Effector memory CD8-positive, alpha-beta T cell (primary cell): ENCODE measurements at places on chromosomes 12 and 14.

DNA sequence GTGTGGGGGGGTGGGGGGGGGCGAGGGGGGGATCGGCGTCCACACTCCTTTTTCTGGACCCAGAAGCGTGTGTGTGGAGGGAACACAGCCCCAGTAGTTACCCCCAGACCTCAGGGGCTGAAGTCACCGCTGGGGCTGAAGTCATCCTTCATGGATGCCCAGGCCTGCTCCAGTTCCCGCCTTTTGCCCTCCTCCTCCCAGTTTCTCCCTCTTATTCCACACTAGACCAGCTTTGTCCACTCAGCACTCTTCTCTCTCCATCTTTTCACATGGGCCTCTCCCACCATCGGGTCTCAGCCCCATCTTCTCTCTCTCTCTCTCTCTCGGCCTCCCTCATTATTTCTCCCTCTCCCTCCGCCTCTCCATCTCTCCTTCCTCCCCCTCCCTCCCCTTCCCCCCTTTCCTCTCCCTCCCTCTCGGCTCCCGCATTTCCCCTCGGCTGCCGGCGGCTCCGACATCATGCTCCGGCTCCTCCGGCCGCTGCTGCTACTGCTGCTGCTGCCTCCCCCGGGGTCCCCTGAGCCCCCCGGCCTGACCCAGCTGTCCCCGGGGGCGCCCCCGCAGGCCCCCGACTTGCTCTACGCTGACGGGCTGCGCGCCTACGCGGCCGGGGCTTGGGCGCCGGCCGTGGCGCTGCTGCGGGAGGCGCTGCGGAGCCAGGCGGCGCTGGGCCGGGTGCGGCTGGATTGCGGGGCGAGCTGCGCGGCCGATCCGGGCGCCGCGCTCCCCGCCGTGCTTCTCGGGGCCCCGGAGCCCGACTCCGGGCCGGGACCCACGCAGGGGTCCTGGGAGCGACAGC lies at the start of gene P3H3:
P3H3 (plus strand) TSS at position 426 of the 799 bp plus-strand sequence; CDS start at position 460, 34 bp downstream.
- DNase-seq, result no peak

- no peak for DNase-seq
These were observed 40.4 kb upstream of the SYCP3 start for GRCh38 chr12:101779626-101780025.

GRCh38 chr12:98999559-98999958 lies 354.5 kb downstream of the APAF1 start:
- DNase-seq, result no peak

DNA sequence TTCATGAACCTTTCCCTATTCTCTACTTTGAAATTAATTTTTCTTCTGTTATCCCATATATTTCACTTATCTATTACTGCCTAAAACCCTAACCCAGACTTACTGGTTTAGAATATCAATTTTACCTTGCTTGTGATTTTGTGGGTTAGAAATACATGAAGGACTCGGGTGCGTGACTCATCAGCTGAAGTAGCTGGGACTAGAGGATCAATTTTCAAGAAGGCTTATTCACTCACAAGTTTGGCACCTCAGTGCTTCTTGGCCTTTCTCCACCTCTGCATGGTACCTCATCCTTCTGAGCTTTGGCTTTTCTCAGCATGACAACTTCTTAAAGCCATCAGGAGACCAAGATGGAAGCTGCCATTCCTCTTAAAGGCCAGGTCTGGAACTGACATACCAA lies 57.8 kb downstream of the TMEM117 start:
- no peak for DNase-seq

DNA sequence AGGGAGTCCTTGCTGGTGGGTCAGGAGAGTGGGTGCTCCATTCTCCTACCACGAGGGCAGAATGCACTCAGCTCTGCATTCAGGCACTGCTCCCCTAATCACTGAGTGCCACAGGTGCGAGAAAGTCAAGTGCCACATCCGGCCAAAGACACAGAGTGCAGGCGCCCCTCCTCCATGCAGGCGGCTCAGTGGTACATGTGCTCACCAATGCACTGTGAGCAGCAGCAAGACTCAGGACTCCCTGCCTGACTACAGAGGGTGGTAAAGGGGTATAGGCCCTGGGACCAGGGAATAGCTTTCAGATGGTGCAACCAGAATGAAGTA lies 32.9 kb downstream of the ZFYVE21 start:
- peak; percentile 60 for DNase-seq

DNA sequence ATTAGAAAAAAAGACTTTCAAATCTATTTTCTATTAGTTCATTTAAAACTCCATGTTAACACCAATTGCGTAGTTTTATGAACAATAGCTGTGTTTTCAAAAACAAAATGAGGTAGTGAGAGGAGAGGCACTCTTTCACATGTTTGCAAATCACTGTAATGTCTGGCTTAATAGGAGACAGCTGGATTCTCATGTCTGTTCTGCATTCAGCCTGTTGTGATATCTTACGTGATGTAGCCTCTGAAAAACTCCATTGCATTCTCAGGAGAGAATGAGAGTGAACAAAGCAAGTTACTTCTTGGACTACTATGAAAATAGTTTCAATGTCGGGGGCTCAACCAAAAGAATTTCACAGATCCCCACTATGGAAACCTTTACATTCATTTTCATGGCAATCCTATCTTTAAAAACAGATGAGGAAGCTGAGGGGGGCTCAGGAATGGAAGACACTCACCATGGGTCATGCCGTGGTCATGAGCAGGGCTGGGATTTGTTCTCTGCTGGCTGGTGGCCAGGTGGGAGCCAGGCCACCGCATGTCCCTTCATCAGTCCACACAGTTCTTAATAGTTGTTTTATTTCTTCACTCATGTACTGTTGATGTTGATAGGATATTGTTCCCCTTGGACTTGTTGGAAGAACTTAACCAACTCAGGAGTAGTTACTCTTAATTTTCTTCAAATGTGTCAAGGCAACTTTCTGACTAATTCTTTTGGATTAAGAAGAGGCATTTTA lies 346.2 kb upstream of the FAR2 start:
- DNase-seq, result no peak

DNA sequence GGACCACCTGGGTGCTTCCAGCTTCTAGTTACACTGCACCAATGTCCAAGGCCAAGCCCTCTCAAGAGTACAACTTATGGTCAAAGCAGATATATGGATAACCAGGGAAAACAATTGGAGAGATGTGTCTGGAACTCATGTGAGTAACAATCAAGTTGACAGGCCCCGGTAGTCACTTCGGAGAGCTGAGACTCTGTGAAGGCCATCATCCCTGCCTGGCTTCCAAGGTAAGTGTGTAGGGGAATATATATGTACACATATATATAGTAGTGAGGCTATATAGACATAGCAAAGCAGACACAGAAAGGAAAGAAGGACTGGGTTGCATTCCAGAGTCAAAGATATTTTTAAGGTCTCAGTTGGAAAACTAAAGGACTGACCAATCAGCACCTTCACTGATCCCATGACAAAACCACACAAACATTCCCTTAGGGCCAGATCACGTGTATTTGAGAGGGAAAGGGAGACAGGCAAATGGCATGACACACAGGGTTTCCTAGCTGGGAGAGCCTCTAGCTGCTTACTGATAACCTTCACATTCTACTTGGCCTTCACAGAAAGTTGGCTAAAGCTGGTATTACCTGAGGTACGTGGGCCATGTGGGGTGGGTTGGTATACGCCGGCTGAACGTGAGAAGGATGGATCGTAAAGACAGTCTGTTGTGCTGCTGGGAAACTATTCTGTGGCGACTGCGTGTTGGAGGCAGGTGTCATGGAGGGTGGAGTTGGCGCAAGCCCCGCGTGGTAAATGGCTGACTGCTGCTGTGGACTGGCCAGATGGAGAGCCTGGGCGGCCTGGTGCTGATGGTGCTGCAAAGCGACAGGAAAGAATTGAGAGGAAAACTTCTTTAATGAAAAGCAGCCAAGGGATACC lies 50.0 kb downstream of the SH2B3 start:
- no peak for DNase-seq

GRCh38 chr12:19093218-19093617 lies 36.3 kb upstream of the PLEKHA5 start:
- no peak for DNase-seq

DNA sequence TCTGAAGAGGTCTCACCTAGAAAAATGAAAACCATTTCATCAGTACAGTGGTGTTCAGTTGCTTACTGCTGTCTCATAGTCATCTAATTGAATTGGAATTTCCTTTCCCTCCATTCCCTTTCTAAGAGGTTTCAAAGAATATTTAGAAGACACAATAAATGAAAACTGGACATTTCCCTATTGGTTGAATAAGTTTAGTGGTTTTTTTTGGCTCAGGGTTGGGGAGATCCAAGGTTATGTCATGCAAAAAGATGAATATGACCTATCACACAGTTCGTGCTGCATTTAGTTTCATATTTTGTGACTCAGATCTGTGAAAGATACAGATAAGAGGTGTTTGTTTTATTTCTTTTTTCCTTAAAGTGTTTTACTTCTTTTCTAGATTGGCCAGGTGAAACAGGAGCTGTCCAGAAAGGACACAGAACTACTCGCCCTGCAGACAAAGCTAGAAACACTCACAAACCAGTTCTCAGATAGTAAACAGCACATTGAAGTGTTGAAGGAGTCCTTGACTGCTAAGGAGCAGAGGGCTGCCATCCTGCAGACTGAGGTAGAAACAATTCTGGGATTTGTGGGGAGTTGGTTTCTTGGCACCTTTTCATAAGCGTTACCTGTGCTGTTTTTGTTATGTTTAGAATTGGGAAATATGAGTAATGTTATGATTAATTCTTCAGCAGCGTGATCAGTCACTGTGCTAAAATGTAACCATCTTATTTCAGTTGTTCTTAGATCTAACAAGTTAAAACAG lies 124.6 kb downstream of the ERC1 start:
- DNase-seq, result no peak

- DNase-seq, result no peak
These were observed 20.9 kb downstream of the SYT1 start for GRCh38 chr12:78885466-78885865.

GRCh38 chr12:28629691-28630090 lies 439.4 kb downstream of the CCDC91 start:
- DNase-seq, result no peak

DNA sequence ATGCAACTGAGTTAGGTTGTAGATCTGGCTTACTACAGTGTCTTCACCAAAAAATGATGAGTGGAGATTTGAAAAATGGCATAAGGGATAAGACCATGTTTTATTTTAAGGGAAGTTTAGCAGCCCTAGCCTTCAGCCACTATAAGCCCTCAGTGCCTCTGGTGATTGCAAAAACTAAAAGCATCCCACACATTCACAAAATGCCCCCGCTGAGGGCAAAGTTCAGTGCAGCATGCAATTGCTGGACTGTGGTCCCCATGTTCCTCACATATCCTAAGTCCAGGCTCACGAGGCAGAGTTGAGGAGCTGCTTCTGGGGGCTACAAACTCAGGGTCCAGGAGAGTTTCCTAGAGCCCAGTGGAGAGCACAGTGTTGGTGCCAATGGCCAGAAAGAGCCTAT lies 29.6 kb upstream of the NCOR2 start:
- no peak for DNase-seq

DNA sequence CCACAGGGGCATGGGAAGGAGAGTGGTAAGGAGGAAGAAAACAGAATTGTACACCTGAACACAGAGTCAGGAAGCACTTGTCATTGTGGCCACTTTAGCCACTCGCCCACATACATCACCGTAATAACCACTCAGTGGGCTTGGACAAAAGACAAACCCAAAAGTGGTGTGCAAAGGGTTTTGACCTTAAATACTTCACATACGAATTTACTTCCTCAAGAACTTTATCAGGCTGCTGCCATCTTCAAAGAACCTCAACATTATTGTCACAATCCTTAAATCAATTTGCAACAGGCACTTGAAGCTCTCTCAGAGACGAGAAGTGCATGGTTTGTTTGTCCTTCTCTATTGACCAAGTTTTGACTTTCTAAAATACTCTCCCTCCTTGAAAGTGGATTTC lies 187.3 kb upstream of the EGLN3 start:
- DNase-seq, result no peak

DNA sequence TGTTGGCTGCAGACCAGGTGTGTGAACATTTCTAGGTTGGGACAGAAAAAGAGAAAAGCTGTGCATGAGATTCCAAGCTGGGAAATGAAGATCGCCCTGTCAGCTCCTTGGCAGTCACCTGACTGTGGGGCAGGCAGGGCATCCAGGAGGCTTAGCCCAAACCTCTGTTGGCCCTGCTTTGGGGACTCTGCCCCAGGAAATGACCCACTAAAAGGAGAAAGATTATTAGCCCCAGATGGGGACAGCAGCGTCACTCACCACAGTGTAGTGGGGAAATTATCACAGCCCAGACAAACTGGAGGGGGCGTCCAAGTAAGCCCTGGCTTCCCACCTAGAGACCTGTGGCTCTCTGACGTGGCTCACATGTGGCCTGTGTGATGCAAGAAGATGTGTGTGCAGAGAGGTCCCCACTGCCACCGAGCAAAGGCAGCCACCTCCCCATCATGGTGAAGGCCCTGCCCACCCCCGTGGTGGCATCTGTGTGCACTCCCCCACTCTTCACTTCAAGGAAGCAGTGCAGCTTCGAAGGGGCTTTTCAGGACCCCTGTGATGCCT lies 39.1 kb downstream of the DIO3 start:
- DNase-seq, result no peak

DNA sequence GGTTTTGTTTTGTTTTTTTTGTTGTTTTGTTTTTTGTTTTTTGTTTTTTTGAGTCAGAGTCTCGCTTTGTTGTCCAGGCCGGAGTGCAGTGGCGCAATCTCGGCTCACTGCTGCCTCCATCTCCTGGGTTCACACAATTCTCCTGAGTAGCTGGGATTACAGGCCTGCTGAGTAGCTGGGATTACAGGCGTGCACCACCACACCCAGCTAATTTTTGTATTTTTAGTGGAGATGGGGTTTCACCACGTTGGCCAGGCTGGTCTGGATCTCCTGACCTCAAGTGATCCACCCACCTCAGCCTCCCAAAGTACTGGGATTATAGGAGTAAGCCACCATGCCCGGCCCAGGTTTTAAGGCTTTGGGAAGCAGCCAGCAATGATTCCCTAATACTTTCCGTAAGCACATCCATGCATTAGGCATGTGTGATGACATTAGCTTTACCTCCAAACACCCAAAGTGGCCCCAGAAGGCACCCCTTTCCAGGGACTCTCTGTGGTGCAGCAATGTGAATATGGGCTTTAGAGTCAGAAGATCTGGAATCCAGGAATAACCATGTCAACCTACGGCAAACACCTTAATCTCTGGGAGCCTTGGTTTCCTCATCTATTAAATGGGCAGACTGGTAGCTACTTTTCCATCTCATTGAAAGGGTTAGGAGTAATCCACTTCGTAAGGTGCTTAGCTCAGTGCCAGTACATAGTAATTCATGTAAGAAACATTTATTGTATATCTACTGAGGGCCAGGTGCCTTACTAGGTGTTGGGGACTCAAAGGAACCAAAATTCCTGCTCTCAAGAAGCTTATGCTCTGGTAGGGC lies 152.9 kb downstream of the ZFP36L1 start:
- no peak for DNase-seq

GRCh38 chr12:5451251-5451650 lies 19.3 kb downstream of the NTF3 start:
- DNase-seq, result no peak

- DNase-seq, result no peak
These were observed 91.0 kb upstream of the EEA1 start for GRCh38 chr12:93019975-93020630.
